ENCODE measurements at places on chromosomes 2 and 18. TPM values are rescaled to one million over a fixed set of nuclear protein-coding genes. Genes with fewer than 3 reads are reported as not detected.

DNA sequence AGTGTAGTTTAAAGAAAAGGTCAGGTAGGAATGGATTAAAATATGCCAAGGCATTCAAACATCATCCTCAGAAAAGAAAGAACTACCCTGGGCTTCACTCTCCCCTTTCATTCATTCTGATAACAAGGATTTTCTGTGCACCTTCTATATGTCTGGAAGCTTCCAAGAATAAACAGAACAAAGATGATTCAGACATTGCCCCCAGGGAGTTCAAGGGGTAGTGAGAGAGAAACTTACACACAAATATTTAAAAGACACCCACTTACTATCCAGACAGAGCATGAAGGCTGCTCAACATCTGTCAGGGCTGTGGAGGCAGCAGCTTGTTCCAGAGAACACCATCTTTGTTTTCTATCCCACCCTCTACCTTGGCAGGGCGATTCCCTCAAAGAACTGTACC is 140.5 kb downstream of the ALK start:
- no peak for DNase-seq

GRCh38 chr2:184692141-184692734 is 93.9 kb downstream of the ZNF804A start:
- DNase-seq = no peak

GRCh38 chr18:48838921-48839818 is 111.6 kb downstream of the SMAD7 start:
- no peak for DNase-seq

- DNase-seq = no peak
Observed at GRCh38 chr2:27000995-27001394, 30.6 kb downstream of the MAPRE3 start.

GRCh38 chr2:51290725-51291124 is 258.8 kb upstream of the NRXN1 start:
- no peak for DNase-seq

DNA sequence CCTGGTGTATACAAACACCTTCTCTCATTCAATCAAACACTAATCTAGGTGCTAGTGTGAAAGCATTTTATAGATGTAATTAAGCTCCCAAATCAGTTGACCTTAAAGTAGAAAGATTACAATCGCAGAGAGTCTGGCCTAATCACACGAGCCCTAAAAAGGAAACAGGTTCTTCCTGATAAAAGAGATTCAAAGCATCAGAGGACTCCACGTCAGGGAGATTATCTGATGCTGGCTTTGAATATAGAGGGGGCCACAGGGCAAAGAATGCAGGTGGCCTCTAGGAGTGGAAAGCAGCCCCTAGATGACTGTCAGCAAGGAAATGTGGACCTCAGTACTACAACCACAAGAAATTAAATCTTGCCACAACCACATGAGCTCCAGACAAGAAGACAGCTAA is 28.2 kb upstream of the ZC3H15 start:
- no peak for DNase-seq

DNA sequence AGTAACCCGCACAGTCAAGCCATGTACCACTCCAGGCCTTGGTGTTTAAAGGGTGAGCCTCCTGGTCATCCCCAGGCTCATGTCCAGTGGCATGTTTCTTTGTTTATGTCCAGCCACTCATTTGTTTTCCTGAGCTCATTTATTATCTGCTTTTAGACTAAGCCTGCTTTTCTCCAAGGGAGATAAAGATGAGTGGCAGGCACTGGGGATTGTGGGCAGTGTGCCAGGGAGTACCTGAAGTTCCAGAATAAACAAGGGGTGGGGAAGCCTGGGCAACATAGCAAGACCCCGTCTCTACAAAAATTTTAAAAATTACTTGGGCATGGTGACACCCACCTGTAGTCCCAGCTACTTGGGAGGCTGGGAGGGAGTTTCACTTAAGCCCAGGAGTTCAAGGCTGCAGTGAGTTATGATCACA is 1.9 kb downstream of the ANXA4 start:
- no peak for DNase-seq

DNA sequence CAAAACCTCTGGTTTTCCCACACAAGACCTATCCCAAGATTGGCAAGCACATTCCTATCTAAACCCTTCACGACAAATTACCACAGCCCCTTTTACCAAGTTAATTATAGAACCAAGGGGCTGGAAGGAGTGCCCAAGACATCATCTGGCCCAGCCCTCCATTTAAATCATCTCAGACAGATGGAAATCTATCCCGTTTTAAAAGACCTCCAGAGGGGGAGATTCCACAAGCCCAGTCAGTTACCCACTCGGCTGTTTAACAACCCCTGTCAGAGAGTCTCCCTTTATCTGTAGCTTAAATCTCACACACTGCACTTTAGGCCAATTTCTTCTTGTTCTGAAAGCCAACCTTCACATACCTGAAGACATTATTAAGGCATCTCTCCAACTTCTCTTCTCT is 179.1 kb upstream of the MEIS1 start:
- no peak for DNase-seq

DNA sequence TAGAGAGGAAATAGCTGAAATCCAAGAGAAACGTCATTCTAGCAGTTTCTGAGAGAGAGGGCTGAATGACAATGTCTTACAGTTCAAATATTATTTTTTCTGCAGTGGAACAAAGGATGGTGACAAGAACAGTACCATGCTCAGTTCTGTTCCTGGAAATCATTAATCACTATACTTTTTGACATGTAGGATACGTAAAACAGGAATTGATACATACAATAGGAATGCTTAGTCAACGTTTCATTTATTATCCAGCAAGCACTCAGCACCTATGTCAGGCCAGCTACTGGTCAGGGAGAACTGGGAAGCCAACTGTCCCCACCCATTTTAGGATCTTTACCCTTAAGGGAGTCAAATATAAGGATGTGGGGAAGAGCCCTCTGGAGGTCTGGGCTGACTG is 114.7 kb downstream of the DHRS9 start:
- DNase-seq = no peak

DNA sequence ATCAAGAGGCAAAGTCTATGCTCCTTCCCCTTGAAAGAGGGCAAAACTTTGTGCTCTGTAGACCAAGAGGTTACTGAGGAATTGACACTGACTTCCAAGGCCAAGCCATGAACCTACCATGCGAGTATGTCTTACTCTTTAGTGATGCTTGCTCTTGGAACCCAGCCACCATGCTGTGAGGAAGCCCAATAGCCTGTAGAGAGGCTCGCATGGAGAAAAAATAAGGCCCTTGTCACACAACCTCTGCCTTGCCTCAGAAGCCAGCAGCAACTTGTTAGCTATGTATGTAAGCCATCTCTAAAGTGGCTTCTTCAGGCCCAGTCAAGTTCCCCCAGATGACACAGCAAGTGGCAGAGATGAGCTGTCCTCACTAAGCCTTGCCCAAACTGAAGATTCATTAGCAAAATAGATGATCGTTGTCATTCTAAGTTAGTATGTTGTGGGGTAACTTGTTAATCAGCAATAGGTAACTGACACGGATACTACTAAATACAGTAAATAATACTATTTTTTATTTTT is 66.1 kb upstream of the RGPD5 start:
- no peak for DNase-seq

DNA sequence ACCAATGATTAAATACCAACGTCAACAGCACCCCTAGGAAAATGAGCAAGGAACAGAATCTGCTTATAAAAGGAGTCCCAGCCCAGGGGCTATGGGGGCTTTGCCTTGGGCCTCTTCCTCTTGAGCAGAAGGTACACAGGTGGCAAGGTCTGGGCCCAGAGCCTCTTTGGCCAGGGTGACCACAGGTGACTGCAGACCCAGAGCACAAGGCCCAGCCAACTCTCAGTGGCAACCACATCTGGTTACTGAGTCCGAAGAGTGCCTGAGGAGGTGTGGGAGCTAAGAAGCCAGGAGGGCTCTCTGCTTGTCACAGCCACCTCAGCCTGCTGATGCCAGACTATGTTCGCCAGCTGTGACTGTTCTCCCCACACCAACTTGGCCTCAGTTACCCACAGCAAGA is 34.3 kb upstream of the CHN1 start:
- DNase-seq = no peak

- DNase-seq = no peak
Observed at GRCh38 chr18:36419188-36419899, 121.8 kb downstream of the FHOD3 start.

GRCh38 chr18:70190529-70190928 is 15.0 kb downstream of the RTTN start:
- DNase-seq = no peak

- no peak for DNase-seq
Observed at GRCh38 chr2:236538242-236538641, 31.4 kb upstream of the ACKR3 start.

- no peak for DNase-seq
Observed at GRCh38 chr2:102397209-102397608, 25.8 kb upstream of the IL18RAP start.

DNA sequence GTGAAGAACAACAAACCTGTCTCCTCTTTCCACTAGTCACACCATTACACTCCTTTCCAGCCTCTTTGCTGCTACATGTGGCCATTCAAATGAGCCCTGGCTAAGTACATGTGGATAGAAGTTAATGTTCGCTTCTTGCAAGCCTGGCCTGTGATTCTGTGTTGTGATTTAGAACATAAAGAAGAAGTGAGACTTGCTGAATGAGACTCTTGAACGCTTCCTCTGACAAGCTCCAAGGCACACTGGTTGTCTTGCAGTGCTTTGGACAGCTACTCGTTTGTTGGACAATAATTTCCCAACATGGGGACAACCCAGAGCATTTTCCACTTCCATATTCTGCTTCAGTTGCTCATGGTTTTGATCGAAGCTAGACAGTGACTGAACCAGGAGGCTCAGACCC is 57.3 kb downstream of the CCDC74A start:
- DNase-seq = no peak

GRCh38 chr2:223779877-223780276 is 57.5 kb downstream of the AP1S3 start:
- DNase-seq = no peak

HOXD4 gene
- 6.8 TPM for total RNA-seq

SPRED2 gene
- total RNA-seq = 63.0 TPM

REG1B gene
- not detected for total RNA-seq

GCKR gene
- not detected for total RNA-seq

PLCD4 gene
- total RNA-seq = 0.26 TPM

DAPL1 gene
- total RNA-seq = not detected

RTP5 gene
- not detected for total RNA-seq

MAPK4 gene
- 2.8 TPM for total RNA-seq

TRMT61B gene
- 20.5 TPM for total RNA-seq

PCARE gene
- not detected for total RNA-seq

TUBA3E gene
- total RNA-seq = not detected
